Activated CD4-positive, alpha-beta T cell treated with anti-CD3 and anti-CD28 coated beads, Interleukin-2, Interleukin-6, amounts not matched to agents 100 ng/mL and 50 ng/mL, durations not matched to agents 16 hours and 8 hours (primary cell): ENCODE measurements at places on chromosomes 3 and 15.

DNA sequence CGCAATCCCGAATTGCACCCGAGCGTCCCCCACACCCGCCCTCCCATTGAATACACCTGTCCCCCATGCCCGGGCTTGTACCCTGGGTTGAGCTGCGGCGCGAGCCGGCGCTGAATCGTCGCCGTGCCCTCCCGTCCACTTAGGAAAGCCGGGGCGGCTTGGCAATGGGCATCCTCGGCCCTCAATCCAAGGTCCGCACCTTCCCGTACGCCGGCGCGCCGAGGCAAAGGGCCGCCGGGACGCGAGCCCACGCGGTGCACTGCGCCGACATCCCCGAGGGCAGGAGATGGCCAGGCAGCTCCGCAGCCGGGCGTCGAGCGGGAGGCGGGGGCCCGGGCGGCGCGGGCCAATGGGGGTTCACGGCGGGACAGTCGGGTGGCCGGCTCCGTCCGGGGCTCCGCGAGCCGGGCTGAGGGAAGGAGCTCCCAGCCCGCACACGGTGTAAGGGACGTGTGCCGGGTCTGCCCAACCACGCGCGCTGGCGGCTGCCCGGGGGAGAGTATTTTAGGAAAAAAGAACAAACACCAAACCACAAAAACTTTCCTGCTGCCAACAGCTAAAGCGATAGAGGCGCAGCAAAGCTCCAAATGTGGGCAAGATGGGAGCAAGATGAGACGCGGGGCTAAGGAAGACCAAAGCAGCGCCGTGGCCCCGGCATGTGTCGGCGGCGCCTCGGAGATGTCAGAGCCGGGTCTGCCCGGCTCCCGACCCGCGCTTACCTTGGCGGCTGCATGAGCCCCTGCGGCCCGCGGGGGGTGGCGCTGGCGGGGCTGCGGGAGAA is 621 bp downstream of the RGMA start:
- peak; percentile 11 for DNase-seq

- DNase-seq = no peak
These were observed 235.6 kb downstream of the ZNF385D start for GRCh38 chr3:21515417-21515816.

DNA sequence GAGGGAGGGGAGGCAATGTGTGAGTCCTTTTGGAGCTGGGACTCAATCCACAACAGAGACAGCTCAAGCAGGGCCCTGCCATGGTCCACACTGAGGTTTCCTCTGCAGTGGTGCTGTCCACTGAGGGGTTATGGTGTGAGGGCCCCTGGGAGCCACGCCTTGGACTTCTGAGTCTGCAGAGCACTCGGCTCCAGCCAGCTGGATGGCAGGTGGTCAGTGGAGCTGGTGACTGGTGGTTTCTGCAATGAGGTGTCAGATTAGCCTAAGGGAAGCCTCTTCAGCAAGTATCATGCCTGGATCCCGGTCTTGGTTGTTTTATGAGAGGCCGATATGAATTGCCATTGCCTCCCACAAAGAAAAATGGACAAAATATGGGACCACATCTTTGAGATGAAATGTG is 21.7 kb downstream of the LSM3 start:
- no peak for DNase-seq

- no peak for DNase-seq
These were observed 1099.3 kb downstream of the ROBO2 start for GRCh38 chr3:78139166-78139565.

DNA sequence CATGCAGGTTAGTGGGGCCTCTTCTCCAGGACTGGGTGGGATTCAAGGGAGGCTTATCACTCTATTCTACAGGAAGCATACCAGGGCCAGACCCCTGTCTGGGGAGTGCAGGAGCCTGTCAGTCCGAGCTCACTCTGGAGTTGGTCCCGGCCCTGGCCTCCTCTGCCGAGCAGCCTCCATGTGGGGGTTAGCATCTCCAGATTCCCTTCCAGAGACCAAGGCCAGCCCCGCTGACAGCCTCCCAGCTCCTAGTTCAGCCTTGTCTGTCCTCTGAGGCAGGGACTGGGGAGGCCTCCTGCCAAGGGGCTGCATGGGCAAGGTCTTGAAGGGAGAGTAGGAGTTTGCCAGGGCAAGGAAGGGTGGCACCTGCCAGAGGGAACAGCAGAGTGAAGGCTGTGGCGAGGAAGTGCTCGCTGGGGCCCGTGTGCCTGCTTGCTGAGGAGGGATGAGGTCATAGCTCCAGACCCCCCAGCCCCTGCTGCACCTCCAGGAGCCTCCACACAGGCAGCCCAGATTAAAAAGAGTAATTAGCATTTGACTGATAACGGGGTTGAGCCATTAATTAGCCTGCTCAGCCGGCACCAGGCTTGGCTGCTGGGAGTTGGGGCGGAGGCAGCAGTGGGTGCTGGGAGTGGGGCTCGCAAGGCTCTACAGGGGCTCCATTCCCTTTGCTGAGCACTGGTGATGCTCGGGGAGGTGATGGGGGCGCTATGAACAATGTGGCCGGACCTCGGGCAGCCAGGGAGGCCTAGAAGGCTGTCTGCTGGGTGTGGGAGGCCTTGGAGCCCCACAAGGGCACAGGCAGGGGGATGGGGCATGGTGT is 54.3 kb downstream of the DNAJB8 start:
- DNase-seq = no peak

DNA sequence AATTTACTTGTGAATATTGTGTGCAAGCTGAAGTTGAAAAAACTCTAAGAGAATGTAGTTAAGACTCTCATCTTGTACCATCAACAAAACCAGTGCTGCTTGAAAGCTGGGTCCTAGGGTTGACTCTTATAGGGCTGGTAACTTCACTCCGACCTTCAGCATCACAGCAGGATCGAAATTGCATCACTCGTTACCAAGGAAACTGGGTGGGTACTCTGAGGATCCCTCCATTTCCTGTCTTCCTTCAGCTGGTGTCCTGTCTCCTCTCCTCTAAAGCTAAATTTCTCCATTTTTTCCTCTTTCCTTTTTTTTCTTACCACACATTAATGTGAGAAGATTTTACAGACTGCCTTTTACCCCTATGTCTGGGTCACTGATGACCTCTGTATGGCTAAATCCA is 3.0 kb upstream of the APH1B start:
- no peak for DNase-seq

DNA sequence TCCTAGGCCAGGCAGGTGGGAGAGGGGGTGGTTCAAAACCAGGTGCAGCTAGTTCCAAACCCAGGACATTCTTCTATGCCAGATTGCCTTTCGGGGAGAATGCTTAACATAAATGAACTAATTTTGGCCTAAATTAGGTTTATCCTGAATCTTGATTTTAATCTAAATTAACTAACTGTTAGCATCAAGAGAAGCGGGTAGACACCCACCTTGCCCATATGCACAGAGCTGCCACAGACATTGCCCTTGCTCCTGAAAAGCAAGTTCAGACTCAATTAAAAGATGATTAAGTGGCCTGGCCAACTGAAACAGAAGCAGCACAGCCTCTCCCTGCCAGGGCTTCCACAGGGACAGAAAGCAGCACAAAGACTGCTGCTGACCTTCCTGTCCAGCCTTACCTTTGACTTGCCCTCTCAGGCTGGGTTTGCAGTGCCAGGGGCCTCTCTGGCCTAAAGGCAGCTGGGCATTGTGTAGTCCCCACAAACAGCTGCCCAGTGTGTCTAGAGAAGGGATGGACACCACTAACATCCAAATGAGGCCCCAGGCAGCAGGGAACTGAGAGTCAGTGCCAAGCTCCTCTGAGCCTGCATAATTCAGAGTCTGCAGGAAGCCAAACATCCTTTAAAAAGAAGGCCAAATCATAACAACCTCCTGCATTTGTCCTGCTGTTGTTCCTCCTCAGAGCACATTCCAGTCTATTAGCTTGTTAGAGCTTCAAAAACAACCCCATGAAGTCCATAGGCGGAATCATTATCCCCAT is 15.4 kb upstream of the OXTR start:
- no peak for DNase-seq

GRCh38 chr3:193693774-193694173 is 100.8 kb downstream of the OPA1 start:
- no peak for DNase-seq

- no peak for DNase-seq
These were observed 143.4 kb upstream of the KBTBD8 start for GRCh38 chr3:66854601-66855151.

- peak; percentile 4 for DNase-seq
These were observed 1.4 kb downstream of the PSMD6 start for GRCh38 chr3:64021922-64022321.

GRCh38 chr3:197508461-197508860 is 47.3 kb downstream of the BDH1 start:
- no peak for DNase-seq

GRCh38 chr3:123767009-123767372 is 117.1 kb downstream of the MYLK start:
- no peak for DNase-seq

GRCh38 chr15:32977506-32977905 is 217.0 kb downstream of the FMN1 start:
- no peak for DNase-seq

DNA sequence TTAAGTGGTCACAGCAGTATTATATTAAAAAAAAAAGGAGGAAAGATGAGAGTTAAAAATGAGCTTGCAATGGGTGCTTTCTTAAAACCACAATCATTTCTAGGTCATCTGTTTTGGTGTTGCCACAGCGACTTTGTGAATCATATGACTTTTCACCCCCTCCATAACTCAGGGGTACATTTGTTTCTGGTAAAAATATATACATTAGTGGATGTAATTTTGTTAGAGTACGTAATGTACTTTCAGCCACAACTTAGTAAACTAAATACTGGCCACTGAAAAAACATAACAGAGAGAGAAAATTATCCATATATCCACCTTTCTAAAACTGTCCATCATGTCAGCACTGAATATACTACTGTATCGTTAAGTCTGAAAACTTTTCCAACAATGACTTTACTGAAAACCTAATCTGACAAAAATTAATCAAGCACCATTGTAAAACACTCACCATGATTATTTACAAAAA is 3.4 kb downstream of the ANKRD28 start:
- peak; percentile 62 for DNase-seq

GRCh38 chr3:43748179-43748578 is 57.4 kb downstream of the ABHD5 start:
- peak; percentile 5 for DNase-seq

DNA sequence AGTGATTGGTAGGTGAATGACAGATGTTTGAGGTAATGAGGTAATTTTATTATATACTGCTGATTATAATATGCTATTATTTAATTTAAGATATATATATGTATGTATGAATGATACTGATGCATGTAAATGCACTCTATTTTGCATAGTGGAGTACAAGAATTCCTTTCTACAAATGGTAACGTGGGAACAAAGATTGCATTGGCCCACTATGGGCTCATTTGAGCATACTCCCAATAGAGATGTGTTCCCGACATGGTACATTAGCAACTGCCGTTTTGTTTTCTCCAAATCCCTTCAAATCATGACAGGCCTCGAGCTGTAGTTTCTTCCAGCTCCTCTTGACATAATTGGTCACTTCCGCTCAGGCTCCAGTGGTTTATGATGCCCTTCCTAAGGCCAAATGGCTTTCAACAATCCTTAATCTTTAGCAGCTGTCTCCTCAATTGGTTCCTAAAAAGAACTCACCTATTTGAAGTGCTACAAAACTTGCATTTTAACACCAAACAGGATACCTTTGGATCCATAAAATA is 266.1 kb downstream of the ADAMTSL3 start:
- no peak for DNase-seq

DNA sequence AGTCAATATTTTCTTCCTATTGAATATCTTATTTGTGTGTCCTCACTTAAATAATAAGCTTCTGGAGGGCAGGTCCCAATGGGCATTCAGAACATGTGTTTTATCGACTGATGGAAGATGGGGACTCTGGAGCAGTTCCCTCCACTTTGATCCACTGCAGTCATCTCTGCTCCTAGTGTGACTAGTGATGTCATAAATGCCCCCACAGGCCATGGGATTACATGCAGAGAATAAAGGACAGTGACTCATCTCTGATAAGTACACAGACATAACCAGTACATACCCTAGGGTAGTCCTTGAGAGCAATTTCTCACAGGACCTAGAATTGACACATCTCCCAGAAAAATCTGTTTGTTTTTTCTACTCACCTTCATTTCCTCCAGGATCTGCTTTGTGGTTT is 49.4 kb upstream of the FMN1 start:
- no peak for DNase-seq

- DNase-seq = no peak
These were observed 65.9 kb upstream of the PLXND1 start for GRCh38 chr3:129672412-129672811.

- DNase-seq = no peak
These were observed 1013.3 kb downstream of the TUSC7 start for GRCh38 chr3:117722856-117723255.

DNA sequence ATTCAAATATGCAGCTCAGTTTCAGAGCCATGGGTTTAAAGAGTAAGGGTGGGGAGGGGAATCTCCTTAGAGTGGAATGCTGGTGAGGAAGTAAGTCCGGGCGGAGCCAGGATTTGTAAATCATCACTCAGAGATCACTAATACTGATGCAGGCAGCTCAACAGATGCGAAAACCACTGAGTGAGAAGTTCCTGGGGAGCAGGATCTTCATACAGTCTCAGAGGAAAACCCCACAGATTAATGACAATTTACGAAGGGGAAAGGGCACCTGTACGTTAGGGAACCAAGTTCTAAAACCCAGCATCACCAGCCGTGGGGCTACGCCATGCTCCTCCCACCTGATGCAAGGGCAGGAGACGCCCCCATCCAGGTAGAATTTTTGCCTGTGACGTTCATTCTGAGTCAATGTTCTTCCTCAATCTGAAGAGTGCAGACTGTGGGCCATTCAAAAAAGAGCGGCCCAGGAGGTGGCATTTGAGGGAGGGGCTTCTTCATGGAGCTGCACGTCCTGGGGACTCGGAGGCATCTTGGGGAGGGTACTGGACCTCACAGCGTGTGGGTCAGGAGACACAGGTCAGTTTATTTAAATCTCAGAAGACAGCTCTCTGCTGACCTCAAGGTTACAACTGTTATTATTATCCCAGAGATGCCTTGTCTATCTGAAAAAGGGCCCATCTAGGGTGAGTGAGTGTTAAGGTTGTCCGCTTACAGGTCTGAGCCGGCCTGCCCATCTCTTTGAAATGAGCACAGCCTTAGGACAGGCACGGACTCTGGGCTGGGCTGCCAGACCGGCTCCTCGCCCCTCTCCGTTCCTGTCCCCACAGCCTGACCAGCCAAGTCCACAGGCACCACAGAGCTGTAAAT is 228.0 kb downstream of the XXYLT1 start:
- DNase-seq = no peak
